ENCODE measurements at places on chromosomes 5 and 9.
A peak's percentile ranks its signal among the peaks of the same experiment; 100 is the strongest.

DNA sequence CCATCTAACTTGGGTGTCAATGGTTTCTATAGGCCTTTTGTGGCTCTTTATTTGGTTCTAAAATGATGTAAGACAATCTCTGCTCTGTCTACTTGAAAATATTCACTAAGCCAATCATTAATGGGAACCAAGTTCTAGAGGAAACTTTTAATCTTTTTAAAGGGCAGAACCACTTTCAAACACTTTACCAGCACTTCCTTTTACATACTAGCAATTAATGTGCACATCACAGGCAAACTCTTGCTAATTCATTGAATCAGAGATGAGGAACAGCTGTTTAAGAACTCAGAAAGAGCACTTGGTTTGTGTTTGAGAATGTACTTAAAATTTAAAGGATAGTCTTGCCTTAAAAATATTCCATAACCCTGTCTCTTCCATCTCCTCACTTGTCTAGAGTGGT is 83.4 kb downstream of the PAPPA start:
- no peak for DNase-seq

DNA sequence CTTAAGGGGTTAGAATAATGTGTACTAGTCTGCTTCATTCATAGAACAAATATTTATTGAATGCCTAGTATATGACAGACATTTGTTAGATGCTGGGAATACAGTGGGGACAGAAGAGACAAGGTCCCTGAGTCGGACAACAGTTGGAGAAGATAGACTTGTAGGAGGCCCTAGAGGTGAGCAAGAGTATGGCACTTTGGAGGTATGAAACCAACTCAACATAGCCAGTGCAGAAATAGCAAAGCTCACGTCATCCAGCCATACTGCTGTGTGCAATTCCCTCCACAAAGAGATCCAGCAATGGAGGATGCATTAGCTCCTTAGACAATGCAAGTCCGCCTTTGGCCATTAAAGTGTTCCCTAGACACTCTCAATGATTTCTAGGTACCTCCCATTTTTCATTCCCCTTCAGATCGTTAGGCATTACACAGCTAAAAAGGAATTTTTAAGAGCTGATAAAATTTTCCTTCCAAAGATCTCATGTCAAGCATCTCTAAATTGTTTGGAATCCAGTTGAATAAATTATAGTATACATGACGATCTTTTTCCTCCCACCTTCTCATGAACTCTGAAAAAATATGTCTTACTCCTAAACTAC is 1949.6 kb upstream of the WWC1 start:
- no peak for DNase-seq

DNA sequence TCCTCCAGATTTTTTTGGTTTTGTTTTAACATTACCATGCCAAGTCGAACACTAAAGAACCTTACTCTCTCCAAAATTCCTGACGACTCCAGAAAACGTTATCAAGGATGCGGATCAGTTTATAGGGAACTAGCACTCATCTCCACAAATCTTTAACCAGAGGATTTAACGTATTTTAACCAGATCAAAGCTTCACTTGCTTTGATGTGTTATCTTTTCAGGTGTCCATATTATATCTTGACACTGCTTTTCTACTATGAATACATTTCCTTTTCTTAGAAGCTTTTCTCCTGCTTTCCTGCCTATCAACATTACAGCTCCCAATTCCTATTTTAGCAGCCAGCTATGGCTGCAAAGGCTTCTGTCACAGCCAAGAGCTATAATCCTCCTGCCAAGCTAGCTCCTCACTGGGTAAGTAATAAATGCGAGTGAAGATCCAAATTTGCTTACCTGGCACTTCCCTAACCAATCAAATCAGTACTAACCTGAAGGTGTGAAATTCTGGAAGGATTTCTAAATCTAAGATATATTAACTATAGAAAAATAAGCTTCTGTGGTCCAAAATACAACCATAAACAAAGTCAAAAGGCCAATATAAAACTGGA is 60.2 kb downstream of the CDC14B start:
- DNase-seq: no peak

GRCh38 chr9:76018761-76019160 is 128.3 kb downstream of the PCSK5 start:
- no peak for DNase-seq

GRCh38 chr5:175116466-175117048 is 327.4 kb downstream of the DRD1 start:
- DNase-seq: no peak

GRCh38 chr5:133455676-133456075 is 156.7 kb downstream of the FSTL4 start:
- DNase-seq: no peak

DNA sequence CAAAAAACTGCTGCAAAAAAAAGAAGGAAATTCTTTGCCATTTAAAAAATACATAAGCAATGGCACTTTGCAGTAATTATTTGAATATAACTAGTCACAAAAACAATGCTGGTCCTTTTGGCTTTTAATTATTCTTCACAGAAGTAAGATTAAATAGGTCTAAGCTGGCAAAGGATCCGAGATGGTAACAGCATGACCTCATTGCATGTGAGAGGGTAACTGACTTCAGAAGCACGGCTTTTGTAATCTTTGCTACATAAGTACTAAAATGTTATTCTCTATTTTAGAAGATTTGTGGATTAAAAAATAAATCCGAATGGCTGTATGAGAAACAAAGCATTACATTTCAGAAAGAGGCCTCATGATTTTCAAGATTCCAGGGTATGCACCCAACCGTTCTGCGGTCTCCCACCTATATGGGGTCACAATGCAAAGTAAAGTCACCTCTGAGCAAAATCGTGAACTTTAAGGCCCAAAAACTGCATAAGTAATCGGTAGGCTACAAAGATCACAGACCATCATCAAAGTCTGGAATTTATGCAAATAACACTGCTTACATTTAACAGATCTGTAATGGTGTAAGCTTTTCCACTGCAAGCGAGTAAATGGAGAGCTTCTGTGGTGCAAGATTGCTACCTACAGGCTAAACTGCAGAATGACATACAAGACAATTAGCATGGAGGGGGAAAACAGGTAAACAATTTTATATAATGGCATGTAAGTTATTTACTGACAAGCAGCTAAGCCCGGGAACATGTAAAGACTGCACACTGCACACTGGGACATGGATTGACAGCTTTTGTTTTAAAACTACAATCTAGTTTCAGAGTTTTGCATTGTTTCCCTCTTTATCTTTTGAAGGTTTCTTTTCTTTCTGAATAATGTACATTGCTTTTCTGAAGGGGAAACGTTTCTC is 231.6 kb downstream of the SLF1 start:
- DNase-seq: peak; percentile 21

DNA sequence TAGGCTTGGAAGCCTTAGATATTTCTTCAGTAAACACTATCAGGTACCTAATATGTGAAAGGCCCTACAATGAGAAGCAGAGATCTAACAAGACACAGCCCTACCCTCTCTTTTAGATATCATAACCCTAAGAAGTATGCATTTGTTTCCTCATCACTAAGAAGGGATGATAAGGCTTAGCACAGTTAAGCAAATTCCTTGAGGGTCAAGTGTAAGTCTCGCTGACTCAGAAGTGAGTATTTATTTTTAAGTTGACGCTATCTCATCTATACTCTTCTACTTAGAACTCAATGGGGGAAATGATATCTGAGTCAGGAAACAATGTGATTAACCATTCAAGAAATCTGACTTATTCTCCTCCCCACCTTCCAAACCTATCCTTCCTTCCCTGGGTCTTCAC is 149.7 kb downstream of the ESM1 start:
- no peak for DNase-seq

DNA sequence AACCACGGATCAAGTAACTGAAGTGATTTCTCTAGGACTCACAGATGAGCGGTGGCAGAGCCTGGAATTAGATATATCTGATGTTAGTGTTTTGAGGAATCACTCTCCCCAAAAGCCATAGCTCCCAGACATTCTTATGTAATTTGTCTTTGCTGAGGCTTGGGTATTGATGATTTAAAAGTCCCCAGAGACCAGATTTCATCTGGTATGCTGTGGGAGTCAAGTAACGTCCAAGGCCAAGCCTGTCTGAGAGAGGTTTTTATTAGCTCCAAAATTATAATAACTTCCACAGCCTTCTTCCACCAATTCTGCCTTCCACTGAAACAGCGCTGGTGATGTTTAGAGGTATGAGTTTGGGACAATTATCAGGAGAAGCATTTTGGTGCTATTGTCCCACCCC is 21.3 kb upstream of the KCNIP1 start:
- no peak for DNase-seq

GRCh38 chr5:173902743-173903142 is 14.6 kb downstream of the CPEB4 start:
- no peak for DNase-seq

- DNase-seq: no peak
These were observed 62.5 kb upstream of the CXCL14 start for GRCh38 chr5:135641319-135641718.

GRCh38 chr5:139979943-139980342 is 63.2 kb downstream of the NRG2 start:
- no peak for DNase-seq

DNA sequence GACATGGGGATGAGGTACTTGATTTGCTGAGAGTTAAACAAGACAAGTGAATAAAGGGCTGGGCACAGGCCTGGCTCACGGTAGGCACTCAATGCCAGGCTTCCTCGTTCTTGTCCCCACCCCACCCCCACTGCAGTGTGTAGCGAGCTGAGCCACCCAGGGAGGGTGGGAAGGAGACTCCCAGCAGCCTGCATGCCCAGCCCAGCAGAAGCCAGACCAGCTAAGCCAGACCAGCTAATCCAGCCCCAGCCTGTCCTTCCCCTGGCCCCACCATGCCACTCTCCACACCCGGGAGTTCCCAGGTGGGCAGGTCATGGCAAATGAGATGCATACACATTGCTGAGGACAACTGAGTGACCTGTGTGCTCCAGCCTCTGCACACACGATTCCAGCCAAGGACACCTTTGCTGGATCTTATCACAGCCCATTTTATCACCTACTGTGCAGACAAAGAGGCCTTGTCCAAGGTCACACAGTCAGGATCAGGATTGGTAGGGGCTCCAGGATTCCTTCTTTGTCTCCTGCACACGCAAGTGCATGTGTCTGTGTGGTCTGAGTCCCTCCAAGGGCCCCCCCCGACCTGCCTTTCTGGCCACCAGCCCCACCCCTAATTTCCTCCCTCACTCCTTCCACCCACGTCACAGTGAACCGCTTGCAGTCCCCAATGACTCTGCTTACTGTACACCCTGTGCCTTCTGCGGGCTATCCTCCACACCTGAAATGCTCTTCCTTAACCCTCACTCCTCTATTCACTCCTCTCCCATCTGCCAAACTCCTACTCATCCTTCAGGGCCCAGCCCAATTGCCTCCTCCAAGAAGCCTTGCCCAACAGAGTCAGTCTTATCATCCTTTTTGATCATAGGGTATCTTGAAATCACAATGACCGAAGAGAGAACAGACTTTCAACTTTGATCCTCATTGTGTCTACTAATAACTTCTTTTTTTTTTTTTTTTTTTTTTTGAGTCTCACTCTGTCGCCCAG is 26.6 kb downstream of the DUSP1 start:
- no peak for DNase-seq

- DNase-seq: no peak
These were observed 182.9 kb downstream of the MRPS30 start for GRCh38 chr5:44991693-44992092.

DNA sequence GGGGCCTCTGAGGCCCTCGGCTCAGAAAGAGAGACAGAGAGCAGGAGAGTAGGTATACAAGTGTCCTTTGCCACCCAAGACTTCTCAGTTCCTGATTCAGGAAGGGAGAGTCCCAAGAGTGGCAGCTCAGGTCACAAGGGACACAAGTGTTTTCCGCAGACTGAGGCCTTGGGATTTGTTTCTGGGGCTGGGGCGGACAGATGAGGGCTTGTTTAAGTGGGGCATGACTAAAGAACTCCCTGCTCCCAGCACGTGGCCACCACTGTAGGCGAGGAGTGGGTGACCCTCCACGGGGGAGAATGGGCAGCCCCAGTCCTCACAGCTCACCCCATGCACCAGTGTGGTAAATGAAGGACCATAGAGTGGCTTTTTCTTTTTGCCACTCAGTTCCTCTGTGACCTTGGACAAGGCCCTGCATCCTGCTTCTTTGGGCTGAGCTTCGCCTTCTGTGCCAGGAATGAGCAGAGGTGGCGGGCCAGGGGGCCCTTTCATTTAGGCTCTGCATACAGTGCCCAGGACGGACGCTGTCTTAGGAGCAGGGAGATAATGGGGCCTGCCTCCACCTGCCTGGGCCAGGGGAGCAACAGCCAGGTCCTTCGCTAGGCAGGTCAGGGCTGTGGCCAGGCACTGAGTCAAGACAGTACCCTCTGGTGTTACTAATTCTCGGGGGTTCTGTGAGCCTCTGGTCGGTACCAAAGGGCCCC is 50.8 kb downstream of the AMBP start:
- DNase-seq: no peak

DNA sequence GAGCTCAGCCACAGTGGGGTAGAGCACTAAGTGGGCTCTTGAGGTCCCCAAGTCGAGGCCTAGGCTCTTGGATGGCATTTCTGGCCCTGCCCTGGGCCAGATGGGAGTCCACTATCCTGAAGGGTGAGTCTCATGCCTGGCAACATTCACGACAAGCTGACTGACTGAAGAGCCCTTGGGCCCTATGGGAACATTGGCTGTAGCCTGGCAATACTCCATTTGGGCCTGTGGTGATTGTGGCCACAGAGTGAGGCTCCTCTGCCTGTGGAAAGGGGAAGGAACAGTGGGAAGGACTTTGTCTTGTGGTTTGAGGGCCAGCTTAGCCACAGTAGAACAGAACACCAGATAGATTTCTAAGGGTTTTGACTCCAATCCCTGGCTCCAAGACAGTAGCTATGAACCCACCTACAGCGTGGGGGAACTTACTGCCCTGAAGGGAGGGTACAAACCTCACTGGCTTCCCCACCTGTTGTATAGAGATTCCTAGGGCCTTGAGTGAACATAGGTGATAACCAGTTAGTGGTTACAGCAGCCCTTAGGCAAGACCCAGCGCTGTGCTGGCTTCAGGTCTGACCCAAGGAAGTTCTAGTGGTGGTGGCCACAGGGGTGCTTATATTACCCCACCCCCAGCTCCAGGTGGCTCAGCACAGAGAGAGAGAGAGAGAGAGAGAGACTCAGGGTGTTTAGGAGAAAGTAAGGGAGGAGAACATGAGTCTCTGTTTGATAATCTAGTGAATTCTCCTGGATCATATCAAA is 72.4 kb downstream of the KIAA0825 start:
- no peak for DNase-seq

DNA sequence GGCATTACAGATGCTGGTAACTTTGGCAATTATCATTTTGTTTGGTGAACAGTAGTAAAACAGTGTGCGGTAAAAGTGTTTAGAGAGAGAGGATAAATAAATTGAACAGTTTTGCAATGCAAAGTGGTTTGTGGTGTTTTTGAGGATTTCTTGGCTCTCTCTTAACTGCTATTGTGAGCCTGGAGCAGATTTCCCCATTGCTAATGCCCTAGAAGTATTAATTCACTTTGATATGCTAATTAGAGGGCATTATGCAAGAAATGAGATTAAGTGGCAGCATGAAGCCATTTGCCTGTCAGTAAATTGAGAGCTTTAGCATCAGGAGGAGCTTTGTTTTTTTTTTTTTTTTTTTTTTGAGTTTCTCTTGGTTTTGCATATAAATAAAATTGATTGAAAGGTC is 8.2 kb downstream of the PBX3 start:
- DNase-seq: no peak

GRCh38 chr5:34676416-34676815 is 20.3 kb downstream of the RAI14 start:
- DNase-seq: no peak

- DNase-seq: no peak
These were observed 25.3 kb upstream of the CXCL14 start for GRCh38 chr5:135604056-135604455.

- DNase-seq: no peak
These were observed 317.4 kb downstream of the ARHGEF28 start for GRCh38 chr5:73943397-73943796.
